ENCODE measurements at places on chromosomes 3 and 15.

DNA sequence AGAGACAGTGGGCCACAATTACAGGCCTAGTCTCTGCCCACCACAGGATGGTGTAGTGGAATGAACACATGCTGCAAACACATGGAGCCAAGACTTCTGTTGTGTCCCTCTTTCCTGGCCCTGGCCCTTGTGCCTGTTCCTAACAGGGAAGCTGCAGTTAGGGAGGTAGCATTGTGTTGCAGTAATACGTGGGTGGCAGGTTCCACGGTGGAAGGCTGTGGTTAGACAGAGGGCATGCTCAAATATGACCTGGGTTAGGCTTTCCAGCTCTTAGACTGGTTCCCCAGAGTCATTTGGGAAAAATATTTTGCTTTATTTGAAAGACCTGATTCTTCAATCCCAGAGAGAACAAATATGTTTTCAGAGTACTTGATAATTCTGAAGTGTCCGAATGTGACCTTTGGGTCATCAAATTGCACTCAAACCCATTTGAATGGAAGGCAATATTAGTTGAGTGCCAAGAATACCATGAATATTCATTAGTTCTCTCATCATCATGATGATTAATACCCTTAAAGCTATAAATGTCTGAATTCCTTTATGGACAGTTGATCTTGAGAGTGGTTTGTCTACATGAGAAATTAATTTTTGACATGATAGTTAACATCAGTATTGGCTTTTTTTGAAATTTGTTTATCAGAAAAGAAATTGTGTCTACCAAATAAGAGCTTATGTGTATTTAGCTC, 28.5 kb downstream of the PLAAT1 start:
- no peak for DNase-seq

GRCh38 chr3:112127522-112128494, 5.2 kb downstream of the GCSAM start:
- DNase-seq: no peak

- DNase-seq: no peak
These were observed 18.2 kb upstream of the EHHADH start for GRCh38 chr3:185272033-185272432.

- DNase-seq: no peak
These were observed 62.7 kb upstream of the BNIP2 start for GRCh38 chr15:59751552-59752413.

DNA sequence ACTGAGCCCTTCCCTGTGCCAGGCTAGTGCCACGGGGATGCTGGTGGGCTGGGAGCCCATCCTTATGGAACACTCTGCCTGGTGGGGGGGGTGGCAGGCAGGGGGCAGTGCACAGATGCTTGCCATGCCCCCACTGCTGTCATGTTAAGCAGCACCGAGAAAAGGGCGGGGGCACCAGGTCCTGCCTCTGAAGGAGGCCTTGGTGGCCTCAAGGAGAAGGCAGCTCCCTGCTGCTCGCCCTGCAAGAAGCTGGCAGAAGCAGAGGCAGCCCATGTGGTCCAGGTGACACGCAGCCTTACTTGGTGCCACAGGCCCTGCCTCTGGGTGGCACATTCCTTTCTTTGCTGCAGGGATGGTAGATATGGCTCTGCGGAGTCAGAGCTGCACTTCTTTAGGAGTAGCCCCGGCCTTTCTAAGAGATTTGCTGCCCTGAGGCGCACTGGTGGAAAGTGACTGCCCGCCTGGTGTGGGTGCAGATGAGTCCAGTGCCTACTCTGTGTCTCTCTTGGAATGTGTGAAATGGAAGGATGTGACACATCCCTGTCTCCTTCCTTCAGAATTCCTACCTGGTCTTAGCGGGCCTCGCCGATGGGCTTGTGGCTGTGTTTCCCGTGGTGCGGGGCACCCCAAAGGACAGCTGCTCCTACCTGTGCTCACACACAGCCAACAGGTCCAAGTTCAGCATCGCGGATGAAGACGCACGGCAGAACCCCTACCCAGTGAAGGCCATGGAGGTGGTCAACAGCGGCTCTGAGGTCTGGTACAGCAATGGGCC, 145.8 kb downstream of the LRRK1 start:
- DNase-seq: no peak

- no peak for DNase-seq
These were observed 122.9 kb downstream of the TPRG1 start for GRCh38 chr3:189294649-189295048.

- DNase-seq: no peak
These were observed 47.1 kb downstream of the HRH1 start for GRCh38 chr3:11201251-11202019.

- no peak for DNase-seq
These were observed 250.8 kb downstream of the TBC1D5 start for GRCh38 chr3:17491601-17492000.

- no peak for DNase-seq
These were observed 21.9 kb downstream of the KLHL6 start for GRCh38 chr3:183533412-183534132.

- DNase-seq: no peak
These were observed 8.8 kb upstream of the MINDY2 start for GRCh38 chr15:58762285-58762684.

DNA sequence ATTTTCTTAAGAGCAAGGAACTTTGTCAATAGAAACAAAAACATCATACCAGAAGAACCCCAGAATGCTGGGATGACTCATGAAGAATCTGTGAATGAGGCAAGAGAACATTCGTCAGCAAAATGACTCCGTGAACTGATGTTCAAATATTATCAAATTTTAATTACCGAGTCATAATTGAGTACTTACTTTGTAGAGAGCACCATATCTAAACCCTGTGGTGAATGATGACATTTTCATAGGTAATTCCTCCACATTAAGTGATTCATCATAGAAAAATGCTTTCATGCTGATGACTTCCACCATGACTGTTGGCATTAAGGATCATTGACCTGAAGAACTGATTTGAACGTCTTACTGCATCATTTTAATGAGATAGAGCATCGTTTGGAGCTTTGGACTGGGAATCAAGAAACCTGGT, 56.3 kb downstream of the PPARG start:
- DNase-seq: no peak

DNA sequence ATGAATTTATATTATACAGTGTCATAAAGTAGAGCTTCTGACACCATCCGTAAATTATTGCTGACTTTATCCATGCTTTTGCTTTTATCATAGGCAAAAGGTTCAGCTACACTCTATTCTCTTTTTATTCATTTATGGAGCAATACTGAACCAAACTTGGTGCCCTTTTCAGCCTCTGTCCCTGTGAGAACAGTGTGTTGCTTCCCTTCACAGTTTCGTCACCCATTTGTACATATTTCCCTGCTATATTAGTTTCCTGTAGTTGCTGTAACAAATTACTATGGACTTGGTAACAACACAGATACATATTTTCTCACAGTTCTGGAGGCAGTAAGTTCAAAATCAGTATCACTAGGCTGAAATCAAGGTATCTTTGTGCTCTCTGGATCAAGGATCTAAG, 2.8 kb upstream of the RPL24 start:
- no peak for DNase-seq

- DNase-seq: no peak
These were observed 10.1 kb upstream of the LMCD1 start for GRCh38 chr3:8491271-8492144.

GRCh38 chr15:20341901-20342600, 199.5 kb downstream of the GOLGA6L6 start:
- DNase-seq: no peak

DNA sequence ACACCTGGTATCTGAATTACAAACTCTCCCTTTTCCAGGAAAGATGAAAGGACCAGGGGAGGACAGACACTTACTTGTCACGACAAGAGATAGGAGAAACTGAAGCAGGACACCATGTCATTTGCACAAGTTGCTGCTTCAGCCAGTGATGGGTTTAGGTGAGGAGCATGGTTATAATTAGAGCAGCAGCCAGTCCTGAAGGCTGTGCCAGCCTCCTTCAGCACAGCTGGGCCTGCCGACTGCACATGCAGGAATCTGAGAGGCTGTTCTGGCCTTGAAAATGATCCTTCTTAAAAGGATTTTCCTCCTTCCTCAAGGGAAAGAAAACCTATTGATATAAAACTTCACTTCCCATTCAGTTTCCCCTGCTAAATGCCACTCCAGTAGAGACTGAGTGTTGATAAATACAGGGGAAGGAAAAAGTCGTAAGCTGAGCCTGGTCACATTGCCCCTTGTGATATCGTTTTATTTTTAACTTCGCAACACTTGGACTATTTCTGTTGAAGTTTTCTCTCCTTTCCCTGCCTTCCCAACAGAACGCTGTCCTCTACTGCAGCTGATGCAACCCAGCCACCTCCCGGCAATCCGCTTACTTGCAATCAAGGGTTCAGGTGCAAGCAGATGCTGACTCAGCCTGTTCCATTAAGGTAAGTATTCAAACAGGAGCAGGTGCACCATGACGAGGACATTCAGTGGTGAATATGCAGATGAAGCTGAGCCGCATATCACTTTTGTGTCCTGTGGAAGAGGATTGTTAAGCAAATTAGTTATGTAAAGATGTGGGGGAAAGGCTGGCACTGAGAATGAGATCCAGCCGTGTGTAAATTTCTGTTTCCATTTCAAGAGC, at the start of gene FBXO40:
Gene FBXO40, plus strand, starts transcription at position 524 of the 847 bp plus-strand sequence. CDS start 27,197 bp downstream, outside the sequence.
- DNase-seq: no peak

DNA sequence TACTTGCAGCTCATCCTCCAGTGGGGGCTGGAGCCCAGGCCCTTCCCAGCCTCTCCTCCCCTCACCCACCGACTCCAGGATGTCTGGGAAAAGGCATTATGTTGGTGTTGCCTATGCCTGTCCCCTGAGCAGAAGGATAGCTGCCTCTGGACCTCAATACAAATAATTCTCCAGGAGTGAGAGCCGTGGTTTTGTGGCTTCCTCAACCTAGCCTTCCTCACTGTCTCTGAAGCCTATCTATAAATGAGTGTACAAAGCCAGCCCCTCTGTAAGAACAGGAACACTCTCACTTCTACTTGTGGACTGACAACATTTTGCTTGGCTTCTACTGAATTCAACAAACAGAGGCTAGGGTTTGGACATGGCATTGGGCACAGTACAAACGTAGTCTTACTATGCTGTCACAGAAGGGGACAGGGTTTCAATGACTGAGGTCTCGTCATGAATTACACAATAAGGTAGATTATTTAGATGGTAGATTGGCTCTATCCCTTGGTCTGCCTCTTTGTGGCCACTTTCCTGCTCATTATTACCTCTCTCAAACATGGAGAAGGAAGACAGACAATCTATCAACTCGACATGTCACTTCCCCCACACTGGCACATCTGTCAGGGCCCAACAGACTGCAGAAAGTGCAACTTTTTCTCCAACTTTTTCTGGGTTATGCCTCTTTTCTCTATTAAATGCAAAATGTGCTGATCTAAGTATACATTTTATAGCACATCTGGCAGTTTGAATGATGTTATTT, 82.8 kb upstream of the MEX3B start:
- DNase-seq: no peak

GRCh38 chr3:3015185-3016089, 94.7 kb downstream of the IL5RA start:
- DNase-seq: no peak

GRCh38 chr3:20726786-20727185, 540.8 kb upstream of the SGO1 start:
- no peak for DNase-seq

DNA sequence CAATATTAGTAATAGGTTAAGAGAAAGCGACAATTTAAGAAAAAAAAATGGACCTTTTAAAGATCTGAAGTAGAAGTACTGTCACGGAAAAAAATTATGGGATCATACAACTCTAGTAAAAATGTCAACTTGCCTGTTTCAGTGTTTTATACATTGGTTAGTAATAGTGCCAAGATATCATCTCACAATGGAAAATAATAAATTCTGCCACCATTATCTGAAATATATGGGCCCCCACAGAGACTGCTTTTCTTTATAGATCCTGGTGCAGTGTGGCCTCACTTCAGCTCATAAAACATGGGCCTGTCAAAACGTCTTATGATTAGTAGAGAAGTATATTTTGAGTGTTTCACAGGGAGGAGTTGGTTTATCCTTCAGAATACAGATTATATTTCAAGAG, 266.3 kb upstream of the EPHA6 start:
- no peak for DNase-seq
